ENCODE measurements at places on chromosomes 2 and 18.

DNA sequence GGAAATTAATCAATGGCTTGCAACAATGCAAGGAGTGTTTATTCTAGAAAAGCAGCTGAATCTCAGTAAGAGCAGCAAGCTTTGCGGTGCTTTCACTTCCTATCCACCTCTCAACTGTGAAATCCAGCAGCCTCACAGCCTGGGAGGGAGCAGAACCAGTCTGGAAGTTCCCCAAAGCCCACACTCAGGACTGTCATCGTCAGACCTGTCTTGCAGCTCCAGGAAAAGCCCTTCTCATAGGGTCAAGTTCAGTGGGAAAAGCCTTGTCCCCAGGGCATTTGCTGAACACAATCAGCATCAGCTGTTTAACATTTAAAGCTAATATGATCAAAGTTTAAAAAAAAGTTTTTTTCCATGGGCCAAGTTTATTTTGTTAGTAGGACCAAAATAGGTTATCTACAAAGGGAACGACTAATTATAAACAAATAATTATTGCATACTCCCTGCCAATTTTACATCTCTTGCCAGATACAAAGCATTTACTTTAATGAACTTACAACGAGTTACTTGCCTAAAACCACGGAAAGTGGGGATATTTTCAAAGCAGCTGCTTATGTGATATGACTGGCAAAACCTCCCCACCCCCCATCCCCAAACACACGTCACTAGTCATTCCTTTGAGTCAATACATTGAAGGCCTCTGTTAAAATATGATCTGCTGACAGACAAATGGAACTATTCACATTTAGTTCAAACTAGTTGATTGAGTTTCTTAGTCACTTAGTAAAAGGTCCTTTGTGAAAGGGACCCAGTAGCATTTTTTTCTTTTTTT, 36.8 kb downstream of the PARD6G start:
- DNase-seq = peak; percentile 56

DNA sequence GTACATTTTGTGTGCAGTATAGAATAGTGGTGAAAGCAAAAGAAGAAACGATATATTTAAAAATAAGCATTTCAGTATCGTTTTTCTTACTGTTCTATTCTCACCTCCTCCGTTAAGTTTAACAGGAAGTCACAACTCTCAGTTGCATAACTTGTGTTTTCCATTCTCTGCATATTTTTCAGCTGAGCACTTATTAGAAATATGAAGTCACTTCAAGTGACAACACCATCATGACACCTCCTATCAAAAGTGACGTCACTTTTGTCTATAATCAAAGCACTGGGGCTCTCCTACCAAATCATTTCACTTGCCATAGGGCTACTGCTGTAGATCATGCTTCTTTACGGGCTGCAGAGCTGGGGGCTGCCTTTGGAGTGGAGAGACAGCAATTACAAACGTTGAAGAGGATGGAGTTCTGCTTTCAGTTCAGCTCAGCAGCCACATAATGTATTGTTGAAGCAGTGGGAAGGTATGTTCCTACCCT, 36.3 kb downstream of the STAT4 start:
- DNase-seq = peak; percentile 83

- DNase-seq = no peak
These were observed 112.1 kb upstream of the PIK3C3 start for GRCh38 chr18:41842886-41843285.

- DNase-seq = no peak
These were observed 14.5 kb upstream of the ASB1 start for GRCh38 chr2:238412067-238412767.

- DNase-seq = no peak
These were observed 1030.2 kb downstream of the TMEM182 start for GRCh38 chr2:103792042-103792441.
